ENCODE measurements at places on chromosomes 4 and X.

DNA sequence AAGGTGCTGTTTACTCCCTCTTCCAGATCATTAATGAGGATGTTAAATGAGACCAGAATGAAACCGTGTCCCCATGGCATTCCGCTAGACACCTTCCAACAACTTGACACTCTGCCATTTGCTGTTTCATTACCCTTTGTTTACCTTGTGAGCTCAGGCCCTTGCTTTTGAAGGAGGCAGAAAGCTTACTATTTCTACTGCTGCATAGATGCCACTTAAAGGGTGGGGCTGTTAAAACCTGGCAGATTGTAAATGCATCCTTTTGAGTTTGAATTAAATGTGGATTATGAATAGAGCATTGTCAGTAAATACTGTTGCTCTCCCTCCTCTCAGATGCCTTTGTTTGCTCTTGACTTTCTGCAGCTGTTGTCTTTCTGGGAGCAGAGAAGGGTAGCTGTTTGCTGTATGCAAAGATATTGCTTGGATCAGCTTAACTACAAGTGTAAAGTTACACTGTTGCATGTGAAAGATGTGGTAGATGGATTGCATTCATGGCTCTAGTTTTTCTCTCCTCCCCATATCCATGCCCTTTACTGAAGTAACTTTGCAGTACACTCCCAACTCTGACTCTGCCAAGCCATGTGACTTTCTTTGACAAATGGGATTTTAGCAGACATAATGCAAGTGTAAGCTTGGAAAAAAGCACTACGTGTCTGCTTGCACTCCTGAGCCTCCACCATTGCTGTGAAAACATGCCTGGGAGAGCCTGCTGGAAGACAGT lies 75.0 kb upstream of the DHX15 start:
- peak; percentile 21 for DNase-seq

- DNase-seq: no peak
Measured at GRCh38 chrX:72299891-72300630, 5.7 kb downstream of the CITED1 start.

DNA sequence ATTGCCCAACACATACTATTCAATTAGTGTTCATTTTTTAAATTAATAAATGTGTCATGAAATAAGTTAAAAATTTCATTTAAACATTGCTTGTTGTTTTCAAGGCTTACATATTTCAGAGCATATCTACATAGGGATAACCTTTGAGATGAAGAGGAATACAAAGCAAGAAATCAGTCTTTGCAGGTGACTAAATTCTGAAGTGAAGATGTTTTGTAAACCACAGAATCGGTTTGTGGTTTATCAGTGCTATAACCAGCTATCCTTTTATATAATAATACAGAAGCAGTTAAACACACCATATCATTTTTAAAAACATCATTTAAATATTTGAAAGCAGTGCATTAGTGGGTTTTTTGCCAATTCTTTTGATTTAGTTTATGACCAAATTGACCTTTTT lies 26.9 kb downstream of the FAM241A start:
- no peak for DNase-seq

GRCh38 chr4:3852711-3853110 lies 86.5 kb downstream of the ADRA2C start:
- no peak for DNase-seq

- no peak for DNase-seq
Measured at GRCh38 chrX:97498093-97498492, 614.4 kb downstream of the RPA4 start.

- DNase-seq: no peak
Measured at GRCh38 chrX:119669424-119670037, 23.4 kb downstream of the SEPTIN6 start.

DNA sequence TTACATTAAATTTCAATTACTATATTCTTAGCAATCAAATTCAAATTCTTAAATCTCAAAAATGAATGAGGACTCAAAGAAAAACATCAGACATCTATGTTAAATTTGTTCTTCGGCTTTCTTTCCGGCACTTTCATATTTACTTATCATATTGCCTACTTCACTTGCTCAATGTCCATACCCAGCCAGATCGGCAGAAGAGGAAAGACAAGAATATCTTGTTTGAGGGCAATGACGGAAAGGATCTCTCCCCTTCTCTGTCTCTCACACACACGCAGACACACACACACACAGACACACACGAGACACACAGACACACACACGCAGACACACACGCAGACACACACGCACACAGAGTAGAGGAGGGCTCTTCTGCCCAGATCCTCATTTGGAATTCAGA lies 13.2 kb upstream of the IRF2 start:
- no peak for DNase-seq
